CD4-positive, alpha-beta memory T cell (primary cell): ENCODE measurements at places on chromosomes 16 and 17.

- DNase-seq = no peak
Measured at GRCh38 chr17:15237106-15237425, 28.1 kb downstream of the PMP22 start.

DNA sequence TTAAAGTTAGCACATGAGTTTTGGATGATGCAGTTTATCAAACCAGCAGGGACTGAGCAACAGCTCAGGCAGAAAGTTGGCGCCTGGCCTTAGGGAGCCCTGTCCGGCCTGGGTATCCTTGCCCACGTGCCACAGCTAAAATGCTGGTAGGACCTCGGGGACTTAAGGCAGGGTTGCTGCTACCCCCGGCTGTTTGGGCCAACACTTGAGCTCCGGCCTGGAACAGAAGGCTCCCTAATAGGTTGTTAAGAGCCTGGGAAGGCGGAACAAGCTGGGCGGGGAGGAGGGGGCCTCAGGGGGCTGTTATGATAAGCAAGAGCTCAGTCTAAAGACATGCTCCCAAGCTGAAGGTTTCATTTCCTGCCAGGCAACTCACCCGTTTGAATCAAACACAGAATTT lies 39.7 kb downstream of the CUEDC1 start:
- DNase-seq = no peak

DNA sequence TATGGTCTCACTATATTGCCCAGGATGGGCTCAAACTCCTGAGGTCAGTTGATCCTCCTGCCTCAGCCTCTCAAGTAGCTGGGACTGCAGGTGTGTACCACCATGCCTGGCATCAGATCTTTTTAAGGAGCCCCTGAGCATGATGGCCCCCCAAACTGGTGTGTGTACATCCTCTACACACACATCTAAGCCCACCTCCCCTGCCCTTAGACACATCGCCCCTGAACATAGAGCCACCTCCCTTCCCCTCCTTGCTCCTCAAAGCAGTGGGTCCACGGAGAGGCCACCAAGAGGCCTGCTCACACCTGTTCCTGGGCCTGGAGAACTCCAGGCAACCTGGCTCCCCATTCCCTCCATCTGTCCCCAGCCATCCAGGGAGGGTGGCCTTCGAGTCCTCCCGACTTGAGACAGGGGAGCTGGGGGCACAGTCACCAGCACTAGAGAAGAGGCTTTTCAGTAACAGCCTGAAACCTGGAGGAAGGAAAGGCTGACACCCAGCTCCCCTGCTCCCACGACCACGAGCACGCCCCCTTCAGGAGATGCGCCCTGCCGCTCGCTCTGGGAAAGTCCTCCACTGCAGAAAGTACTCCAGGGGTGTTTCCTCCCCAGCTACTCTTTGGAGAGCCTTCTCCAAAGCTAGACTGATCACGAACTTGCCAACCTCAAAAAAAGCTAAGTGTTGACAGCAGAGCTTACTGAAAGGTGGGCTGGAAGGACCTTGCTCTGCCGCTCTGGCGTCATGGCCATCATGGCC lies 12.6 kb upstream of the PRR29 start:
- no peak for DNase-seq

DNA sequence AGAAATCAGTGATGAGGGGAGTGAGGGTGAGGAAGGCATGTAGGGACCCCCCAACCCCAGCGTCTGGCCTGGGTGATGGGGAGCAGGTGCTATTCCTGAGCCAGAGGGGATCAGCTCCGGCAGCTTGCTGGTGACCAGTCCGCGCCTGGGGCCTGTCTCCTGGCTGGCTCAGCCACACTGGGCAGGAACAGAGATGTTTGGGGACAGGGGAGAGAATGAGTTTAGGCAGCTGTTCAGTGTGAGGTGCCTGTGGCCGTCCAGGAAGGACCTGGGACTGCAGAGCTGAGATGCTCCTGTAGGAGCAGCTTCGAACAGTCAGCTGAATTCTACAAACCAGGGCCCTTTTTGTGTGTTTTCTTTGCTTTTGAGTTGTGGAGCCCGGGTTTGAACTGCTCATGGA lies 23.2 kb upstream of the SPNS2 start:
- DNase-seq = no peak

DNA sequence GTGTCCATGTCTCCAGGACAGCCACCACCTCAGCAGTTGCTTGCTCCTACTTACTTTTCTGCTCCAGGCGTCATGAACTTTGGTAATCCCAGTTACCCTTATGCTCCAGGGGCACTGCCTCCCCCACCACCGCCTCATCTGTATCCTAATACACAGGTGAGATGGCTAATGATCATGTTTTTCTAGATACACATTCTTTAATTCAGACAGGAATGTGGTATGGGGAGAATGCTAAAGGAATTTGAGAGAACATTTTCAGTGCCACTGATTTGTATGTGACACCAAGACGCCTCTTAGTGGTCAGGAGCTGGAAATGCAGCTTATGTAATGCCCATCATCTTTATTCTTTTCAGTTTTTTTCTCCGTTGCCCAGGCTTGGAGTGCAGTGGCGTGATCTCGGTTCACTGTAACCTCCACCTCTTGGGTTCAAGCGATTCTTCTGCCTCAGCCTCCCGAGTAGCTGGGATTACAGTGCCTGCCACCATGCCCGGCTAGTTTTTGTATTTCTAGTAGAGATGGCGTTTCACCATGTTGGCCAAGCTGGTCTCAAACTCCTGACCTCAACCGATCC lies 8.9 kb upstream of the RAPGEFL1 start:
- no peak for DNase-seq

GRCh38 chr17:79794659-79795511 lies 2.0 kb downstream of the CBX8 start:
- DNase-seq = no peak

GRCh38 chr17:73785958-73786743 lies 141.9 kb upstream of the SDK2 start:
- DNase-seq = no peak

DNA sequence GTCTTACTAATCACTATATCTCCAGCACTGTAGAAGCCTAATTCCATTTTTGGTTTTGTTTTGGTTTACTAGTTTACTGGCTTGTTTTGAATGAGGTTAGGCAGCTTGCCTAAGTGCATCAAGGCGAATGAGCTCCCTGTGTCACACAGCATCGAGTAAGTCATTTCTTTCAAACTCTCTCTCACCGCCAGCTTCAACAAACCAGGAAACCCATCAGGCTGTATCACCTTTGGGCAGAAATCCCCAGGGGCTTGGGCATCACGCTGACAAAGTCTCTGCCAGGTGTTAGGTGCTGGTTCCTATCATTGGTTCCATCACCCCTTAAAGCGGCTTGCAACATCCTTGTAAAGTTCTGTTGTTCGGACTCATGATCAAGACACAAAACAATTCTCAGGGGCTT lies 226.6 kb downstream of the GRIN2A start:
- DNase-seq = no peak

DNA sequence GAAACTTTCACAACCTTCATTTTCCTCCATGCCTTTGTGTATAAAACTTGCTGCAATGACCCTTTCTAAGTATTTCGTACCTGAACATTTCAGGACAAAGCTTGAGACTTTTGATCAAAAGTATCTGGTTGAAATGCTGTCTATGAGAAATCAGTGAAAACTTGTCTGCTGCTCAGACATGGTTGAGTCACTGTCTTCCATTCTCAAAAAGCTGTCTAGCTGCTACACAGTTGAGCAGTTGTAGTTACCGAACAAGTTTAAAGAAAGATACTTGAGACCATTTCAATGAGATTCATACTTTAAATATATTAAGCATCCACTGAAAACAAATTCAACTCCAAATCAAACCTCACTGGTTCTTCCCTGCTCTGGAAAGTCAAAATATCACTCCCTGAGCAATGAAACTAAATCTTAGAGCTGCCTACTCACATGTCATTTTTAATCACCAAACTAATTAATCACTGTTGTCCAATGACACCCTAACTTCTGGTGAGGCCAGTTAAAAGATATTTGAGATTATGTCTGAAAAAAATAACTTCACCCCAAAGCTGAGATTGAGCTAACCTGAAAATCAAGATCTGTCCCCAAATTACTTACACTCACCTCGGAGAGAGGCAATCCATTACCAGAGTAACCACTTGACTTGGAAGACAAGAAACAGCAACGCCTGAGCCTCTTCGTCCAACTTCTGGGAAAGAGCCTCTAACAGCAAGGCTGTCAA lies 488 bp downstream of the TMEM100 start:
- DNase-seq = no peak

- DNase-seq = no peak
Measured at GRCh38 chr17:49730078-49730784, 22.5 kb upstream of the SLC35B1 start.

DNA sequence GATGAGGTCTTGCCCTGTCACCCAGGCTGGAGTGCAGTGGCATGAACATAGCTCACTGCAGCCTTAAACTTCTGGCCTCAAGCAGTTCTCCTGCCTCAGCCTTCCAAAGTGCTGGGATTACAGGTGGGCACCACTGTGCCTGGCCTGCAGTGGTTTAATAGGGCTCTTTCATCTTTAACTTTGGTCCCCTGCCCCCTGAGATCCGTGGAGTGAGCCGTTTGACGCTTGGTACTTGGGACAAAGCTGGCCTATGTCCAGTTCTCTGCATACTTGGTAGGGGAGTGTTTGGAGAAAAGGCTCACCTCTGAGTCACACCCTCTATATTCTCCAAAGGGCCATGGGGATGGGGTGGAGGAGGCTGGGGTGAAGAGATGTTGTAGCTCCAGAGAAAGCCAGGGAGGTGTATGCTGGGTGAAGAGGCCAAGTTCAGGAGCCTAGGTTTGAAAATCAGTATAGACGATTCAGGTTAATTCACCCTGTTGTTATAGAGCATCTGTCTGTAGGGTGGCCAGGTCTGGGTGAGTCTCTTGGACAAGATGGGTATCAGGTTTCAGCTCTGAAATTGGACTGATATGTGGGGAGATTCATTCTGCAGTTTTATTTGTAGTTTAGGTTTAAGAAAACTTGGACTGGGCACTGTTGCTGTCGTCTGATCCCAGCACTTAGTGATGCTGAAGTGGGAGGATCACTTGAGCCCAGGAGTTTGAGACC lies 17.6 kb downstream of the ABCC1 start:
- no peak for DNase-seq

DNA sequence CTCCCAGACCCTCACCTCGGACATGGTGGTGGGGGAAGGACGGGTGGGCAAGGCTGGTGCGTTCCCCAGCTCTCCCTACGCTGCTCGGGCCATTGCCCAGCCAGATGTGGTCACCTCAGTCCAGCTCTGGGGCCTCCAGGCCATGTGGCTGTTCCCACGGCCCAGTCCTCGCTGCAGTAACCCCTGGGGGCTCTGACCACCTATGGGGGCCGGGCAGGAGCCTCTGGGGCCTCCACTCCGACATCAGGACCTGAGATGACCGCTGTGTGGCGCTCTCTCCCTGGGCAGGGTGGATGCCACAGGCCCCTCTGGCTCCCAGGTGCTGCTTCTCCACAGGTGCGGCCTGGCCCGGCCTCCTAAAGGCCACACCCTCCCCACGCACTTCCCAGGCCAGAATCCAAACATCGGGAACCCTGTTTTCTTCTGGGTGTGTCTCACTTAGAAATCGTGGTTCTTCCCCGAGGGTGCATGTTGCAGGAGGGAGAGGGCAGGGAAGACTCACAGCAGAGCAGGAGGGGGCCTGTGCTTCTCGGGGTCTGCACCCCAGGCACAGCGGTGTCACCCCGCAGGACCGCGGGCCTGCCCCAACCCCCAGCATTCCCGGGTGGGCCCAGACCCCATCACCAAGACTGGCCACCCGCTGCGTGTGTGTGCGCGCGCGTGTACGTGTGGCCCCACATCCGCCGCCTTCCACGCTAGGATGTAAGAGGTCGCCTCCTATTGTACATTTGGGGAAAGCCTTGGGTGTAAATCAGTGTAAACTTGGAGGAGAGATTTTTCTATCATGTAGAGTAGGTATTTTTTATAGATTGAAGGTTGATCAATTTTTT lies 5.9 kb upstream of the CAPN15 start:
- DNase-seq = no peak
